ENCODE measurements at places on chromosomes 11 and 22.

DNA sequence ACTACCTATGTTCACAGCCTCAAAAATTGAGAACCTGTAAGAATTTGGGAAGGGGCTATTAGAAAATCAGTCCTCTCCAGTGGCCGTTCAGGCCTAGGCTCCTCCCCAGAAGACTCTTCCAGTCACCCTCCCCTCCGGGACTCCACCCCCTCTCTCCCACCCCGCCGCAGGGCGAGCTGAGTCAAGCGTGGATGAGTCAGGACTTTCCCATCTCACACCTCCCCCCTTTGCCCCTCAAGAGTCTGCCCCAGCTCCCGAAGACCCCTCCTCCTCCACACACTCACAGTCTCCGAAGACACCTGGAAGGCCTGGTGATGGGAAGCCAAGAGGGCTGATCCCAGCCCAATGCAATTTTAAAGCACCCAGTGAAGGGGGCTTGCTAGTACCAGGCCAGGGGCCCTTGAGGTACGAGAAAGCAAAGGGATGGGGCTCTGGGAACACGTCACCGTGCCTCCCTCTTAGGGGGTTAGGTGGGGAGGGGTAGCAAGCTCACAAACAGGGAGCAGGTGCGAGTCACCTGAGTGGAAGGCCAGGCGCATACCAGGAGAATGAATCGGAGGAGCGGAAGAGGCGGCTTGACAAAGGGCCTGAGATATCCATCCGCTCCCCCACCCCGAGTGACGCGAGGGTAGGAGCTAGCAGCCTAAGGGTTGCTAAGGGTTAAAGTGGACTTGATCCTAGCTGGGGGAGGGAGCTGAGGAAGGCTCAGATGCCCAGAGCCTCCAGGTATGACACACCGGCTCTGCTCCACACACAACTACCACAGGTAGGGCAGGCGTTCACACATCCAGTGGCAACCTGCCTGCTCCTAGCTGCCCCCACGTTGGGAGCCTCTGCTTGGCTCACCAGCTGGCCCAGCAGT lies 13.6 kb downstream of the BCL9L start:
- DNase-seq: peak; percentile 89

GRCh38 chr11:122354025-122354697 lies 238.1 kb upstream of the BLID start:
- DNase-seq: no peak

- DNase-seq: no peak
Measured at GRCh38 chr22:44555046-44555445, 57.0 kb upstream of the RTL6 start.

GRCh38 chr22:48278620-48279460 lies 1516.4 kb downstream of the TBC1D22A start:
- no peak for DNase-seq

- DNase-seq: no peak
Measured at GRCh38 chr11:32435152-32435480, 223 bp downstream of the WT1 start.

DNA sequence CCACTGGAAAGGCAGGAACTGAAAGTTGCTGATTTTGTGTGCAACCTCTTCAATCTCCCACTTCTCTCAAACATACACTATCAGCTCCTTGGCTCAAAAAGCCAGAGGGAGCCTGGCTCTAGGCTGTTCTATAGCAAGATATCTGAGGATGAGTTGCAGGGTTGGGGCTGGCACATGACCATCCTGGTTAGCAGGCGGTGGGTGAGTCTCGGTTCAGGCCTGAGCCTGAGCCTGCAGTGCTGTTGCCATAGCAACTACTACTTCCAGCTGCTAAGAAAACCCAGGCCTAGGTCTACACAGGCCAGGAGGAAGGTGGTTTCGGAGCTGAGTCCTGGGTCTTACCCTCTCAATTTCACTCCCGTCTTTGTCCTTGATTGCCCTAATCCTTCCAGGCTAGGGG lies 39.0 kb downstream of the CWC15 start:
- DNase-seq: no peak

- no peak for DNase-seq
Measured at GRCh38 chr11:46588131-46588530, 5.7 kb downstream of the AMBRA1 start.

DNA sequence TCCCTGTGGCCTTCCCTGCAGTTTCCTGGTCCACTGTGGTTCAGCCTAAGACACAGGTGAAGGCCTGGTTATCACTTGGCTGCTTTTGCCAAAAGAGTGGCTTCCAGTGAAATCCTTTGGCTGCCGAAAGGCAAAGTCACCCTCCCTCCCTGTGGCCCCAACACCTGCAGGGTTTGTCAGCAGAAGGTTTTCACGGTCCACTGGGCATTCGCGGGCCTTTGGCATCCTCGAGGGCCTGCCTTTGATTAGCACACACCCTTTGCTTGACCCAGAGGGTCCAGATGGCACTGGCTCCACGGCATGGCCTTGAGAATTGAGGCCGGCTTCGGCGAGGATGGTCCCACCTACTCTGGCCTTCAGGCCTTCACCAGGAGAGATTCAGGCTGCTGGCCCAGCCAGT lies 35.3 kb downstream of the RTN4R start:
- DNase-seq: no peak

GRCh38 chr11:68596231-68596630 lies 88.1 kb upstream of the GAL start:
- no peak for DNase-seq

GRCh38 chr11:119093942-119094815 lies 7.5 kb downstream of the DPAGT1 start:
- DNase-seq: peak; percentile 60

DNA sequence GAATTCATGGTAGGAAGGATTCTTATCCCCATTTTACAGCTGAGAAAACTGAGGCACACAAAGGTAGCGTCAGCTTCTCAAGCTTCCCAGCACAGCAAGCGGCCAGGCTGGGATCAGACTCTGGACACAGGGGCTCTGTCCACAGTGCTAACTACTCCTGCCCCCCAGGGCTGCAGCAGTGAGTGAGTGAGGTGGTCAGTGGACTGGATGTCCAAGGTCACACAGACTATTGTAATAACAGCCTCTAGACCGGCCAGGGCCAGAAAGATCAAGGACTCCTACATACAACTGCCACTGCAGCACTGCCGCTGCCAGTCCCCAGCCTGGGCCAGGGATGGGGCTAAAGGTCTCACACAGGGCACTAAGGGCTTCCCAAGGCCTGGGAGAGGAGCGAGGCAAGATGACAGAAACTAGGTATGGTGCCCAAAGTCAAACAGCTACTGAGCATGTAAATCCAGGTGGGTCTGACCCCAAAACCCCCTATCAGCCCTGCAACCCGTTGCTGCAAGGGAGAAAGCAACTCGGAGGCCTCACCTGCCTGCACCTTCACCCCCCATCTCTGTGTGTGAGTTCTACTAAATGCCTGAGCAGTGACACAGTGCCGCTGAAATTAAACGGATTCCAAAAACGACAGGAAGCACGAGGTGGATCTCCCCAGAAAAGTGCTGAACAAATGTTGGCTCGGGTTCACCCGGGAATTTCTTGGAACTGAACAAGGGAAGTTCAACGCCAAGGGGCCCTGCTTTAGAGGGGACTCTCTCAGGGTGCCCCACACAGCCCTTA lies 161.8 kb upstream of the GRK3 start:
- no peak for DNase-seq

DNA sequence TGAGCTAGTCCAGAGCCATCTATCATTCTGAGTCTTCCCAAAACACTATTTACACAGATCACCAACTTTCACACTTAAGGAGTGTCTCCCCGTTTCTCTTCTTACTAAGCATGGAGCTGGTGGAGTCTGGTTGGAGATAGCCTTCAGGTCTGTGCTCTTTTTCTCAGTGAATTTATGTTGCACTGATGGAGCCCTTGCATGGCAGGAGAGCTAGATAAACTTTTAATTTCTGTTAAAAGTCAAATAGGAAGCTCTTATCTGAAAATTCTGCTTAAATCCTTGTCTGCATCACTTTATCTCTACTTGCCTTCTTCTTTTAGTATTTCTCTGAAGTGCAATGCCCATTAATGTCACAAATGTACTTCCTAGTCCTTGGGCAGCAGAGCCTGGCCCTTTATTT lies 63.4 kb downstream of the ST3GAL4 start:
- DNase-seq: no peak

GRCh38 chr11:96211436-96211835 lies 131.6 kb downstream of the MAML2 start:
- peak; percentile 47 for DNase-seq

DNA sequence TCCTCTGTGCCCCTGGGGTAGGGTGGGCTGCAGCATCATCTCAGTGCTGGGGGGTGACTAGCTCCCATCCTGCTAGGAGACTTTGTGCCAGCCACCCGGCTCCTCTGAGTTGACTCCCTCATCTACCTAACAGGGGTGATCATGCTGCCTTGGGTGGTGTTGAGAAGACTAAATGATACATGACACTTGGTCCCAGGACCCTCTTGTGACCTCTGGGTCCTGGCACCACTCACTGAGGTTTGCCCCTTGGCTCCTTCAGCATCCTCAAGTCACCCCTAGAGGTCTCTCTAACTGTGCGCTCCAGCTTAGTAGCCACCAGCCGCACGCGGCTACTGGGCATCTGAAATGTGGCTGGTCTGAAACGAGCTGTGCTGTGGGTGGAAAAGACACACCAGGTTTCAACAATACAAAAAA lies 72.1 kb downstream of the LRRC32 start:
- DNase-seq: peak; percentile 43

DNA sequence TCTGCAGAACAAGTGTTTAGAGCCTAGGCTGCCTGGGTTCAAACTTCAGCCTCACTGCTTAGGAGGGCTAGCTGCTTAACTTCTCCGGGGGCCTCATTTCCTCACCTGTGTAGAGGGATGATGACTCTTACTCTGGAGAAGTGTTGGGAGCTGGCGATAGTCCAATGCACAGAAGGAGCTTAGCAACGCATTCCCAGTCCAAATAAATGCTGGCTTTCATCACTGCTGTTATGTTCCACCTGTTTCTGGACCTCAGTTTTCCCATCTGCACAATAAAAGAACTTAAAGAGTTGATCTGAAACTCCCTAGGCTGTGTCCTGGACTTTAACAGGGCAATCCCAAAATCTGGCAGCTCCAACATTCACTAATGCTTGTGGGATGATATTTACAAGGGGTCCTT lies 337.8 kb downstream of the MIAT start:
- no peak for DNase-seq

DNA sequence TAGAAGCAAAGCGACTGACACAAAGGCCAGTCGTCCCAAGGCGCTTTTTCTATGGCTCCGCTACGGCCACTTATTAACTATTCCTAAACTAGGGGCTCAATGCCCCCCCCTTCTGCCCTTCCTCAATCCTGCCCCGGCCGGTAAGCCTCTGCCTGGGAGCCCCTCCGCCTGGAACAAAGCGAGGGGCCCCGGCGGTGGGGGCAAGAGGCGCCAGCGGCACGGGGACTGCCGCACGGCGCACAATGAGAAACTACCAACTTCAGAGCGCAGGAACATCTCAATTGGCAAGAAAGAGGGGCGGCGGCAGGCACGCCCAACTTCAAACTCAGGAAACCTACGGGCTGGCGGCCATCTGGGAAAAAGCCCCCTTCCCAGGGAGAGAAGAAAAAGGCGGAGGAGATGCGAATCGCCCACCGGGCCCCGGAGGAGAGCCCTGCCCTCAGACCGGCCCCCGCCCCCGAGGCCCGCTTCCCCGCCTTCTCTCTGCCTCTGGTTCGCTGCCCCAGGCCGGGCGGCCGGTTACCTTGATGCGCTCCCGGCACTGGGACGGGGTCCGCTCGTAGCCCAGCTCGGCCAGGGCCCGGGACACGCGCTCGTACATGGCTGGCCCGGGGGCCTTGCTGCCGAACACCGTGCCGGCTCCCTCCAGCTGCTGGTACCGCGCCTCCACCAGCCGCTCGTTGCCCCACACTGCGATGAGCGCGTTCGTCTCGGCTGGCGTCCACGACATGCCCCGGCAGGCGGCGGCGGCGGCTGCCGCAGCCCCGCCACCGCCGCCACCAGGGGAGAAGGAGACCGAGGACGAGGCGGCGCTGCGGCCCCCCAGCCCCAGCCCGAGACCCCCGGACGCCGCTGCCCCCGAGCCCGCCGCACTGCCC lies 619 bp downstream of the MSANTD2 start:
- DNase-seq: peak; percentile 43

DNA sequence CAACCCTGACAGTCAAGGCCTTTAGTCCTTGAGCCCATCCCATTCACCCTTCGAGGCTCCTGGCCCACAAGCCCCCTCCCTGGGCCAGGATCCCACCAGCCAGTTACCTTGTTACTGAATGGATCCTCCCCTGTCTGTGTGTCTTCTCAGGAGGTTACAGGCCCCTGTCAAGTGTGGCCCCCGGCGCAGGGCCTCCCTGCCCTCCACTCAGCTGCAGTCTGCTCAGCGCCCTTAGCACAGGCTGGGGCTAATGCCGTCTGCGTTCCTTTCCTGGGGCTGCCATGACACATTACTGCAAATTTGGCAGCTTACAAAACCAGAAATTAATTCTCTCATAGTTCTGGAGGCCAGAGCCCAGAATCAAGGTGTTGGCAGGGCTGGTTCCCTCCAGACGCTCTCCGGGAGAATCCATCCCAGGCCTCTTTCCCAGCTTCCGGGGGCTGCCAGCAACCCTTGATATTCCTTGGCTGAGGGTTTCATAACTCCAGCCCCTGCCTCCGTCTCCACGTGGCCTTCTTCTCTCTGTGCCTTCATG lies 9.4 kb upstream of the SYT12 start:
- no peak for DNase-seq

GRCh38 chr11:37560346-37560745 lies 962.3 kb upstream of the RAG2 start:
- no peak for DNase-seq

GRCh38 chr11:64450168-64450560 lies 91.2 kb downstream of the RPS6KA4 start:
- no peak for DNase-seq

GRCh38 chr11:128502726-128503125 lies 84.6 kb downstream of the ETS1 start:
- no peak for DNase-seq

DNA sequence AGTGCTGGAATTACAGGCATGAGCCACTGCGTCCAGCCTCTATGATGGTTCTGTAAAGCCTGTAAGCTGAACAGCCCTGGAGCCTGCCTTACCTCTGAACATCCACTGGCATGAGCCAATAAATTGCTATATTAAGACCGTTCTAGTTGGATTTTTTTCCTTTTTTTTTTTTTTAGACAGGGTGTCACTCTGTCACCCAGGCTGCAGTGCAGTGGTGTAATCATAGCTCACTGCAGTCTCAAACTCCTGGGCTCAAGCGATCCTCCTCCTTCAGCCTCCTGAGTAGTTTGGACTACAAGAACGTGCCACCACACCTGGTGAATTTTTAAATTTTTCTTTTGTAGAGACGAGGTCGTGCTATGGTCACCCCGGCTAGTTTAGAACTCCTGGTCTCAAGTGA lies 26.2 kb upstream of the CLDN5 start:
- no peak for DNase-seq

- no peak for DNase-seq
Measured at GRCh38 chr11:86696004-86696403, 23.6 kb upstream of the ME3 start.
